ENCODE measurements at places on chromosomes 1 and 21.

- ATAC-seq: no peak
Observed at GRCh38 chr1:192993426-192994085, 65.6 kb downstream of the UCHL5 start.

GRCh38 chr1:247288341-247288740, 32.5 kb downstream of the VN1R5 start:
- ATAC-seq: no peak

DNA sequence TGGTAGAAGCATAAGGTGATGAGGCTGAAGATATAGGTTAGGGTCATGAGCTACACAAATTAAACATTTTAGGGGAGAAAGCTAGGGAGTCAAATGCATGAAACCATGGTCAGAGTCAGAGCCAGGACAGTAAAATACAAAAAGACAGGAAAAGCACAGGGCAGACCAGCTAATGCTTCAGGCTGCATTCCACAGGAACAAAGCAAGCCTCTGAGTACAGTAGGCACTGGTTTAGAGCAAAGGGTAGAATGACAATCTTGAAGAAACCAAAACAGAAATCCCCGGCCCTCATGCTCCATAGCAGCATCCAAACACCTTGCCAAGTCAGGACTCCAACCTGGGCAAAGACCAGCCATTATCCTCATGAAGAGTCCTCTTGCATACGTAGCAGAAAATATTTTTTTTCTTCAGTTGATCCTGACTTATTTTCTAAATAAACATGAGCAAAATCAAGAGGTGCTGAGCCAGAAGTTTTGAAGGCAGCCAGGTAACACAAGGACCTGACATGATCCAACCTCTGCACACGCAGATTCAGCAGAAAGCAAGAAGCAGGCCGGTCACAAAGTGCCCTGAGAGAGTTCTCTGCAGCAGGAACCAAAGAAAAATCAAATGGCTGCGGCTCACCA, 273.1 kb downstream of the TTLL7 start:
- ATAC-seq: no peak

DNA sequence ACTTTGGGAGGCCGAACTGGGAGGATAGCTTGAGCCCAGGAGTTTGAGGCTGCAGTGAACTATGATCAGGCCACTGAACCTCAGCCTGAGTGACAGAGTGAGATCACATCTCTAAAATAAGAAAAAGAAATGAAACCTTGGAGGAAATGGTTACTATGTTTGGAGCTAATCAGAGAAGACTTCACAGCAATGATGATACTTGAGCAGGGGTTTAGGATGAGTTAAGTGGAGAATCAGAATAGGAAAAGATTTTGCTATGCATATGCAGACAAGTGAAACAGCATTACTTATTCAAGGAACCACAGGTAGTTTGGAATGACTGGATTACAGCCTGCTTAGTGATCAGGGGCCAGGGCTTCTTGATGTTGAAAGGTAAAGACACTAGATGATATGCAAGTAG, 1.3 kb upstream of the CD5L start:
- ATAC-seq: no peak

GRCh38 chr1:57345916-57346315, 77.9 kb downstream of the DAB1 start:
- ATAC-seq: no peak

- ATAC-seq: peak; percentile 4
Observed at GRCh38 chr1:235998812-235999211, 66.1 kb downstream of the NID1 start.

GRCh38 chr1:4616831-4617465, 37.5 kb upstream of the AJAP1 start:
- ATAC-seq: no peak

- ATAC-seq: no peak
Observed at GRCh38 chr1:29960876-29961275, 724.6 kb downstream of the PTPRU start.

GRCh38 chr1:42044346-42044745, 108.9 kb upstream of the GUCA2B start:
- ATAC-seq: no peak

GRCh38 chr21:39439232-39439631, 6.3 kb downstream of the LCA5L start:
- no peak for ATAC-seq

- ATAC-seq: no peak
Observed at GRCh38 chr1:100392756-100393155, 40.5 kb downstream of the CDC14A start.

GRCh38 chr1:209895709-209896108, 42.3 kb upstream of the SYT14 start:
- ATAC-seq: peak; percentile 65

GRCh38 chr1:160779626-160780397, 16.2 kb upstream of the LY9 start:
- ATAC-seq: peak; percentile 83

GRCh38 chr1:153526132-153526543, 9.7 kb downstream of the S100A6 start:
- ATAC-seq: peak; percentile 57

- ATAC-seq: no peak
Observed at GRCh38 chr1:52662645-52663313, 29.8 kb downstream of the SHISAL2A start.

DNA sequence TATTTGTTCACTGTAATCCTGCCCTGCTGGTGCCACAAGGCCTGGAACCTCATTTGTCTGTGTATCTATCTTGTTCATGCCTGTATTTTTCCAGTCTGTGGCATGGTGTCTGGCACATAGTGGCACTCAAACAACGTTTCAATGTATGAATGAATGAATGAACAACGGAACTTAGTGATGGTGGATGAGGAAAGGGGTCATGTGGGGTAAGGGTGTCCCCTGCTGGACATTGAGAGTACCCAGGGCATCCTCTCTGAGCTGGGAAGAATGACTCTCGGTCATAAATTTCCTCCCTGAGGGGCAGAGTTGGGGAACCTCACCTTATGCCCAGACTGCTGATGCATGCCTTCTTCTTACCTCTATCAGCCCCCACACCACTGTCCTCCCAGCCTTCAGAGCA, 18.9 kb upstream of the ZNF683 start:
- ATAC-seq: peak; percentile 92

DNA sequence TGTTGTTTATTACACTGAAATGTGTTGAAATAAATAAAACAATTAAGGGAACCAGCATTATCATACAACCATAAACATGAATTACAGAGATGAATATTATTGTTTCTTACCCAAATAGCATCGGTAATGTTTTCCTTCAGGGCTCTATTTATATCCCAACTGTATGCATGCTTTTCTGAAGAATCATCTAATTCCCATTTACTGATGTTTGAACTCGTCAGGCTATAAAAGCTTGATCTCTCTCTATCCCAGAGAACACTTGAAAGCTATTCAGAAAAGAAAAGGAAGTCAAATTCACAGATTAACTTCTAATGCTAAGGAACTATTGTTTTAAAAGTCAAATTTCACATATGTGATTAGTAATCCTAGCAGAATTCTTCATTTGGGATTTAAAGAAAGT, 12.4 kb downstream of the NUP133 start:
- no peak for ATAC-seq

GRCh38 chr21:15731243-15731613, 1.4 kb downstream of the USP25 start:
- ATAC-seq: no peak

- ATAC-seq: no peak
Observed at GRCh38 chr1:215612391-215612790, 45.3 kb downstream of the KCTD3 start.

DNA sequence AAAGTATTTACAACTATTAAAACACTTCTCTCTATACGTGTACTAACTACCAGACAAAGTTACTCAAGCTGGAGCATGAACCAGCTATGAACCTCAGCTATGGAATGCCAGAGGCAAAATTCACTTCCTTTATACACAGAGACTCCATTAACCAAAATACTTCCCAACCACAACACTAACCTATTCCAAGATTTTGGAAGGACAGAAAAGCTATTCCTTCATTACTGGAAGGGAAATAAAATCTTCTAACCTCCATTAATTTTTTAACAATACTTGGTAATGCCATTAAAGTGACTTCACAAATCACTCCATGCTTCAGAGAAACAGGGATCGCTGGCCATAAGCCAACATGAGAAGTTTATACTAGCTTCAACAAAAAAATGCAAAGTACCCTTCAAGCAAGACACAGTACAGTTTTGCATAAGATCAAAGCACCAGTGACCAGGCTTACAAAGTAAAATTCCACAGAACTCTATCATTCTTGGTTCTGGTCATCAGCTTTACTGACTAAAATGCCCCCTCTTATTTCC, 58.0 kb downstream of the PUM1 start:
- ATAC-seq: peak; percentile 86

DNA sequence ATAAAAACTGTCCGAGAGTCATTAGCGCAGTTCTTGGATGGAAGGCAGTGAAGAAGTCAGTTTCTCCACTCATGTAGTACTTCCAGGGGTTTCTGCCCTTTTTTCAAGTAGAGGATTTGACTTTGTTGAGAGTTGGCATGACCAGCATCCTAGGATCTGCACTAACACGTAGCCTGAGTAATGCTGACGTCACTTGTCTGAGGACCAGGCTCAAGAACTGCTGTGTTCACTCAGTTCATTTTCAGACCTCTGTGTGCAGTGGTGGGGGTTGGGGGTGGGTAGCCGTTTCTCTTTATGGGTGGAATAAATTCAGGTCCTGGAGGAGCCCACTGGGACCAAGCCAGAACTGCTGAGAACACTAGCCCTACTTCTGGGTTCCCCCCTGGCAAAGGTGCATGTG, 53.3 kb downstream of the MRPS6 start:
- no peak for ATAC-seq

DNA sequence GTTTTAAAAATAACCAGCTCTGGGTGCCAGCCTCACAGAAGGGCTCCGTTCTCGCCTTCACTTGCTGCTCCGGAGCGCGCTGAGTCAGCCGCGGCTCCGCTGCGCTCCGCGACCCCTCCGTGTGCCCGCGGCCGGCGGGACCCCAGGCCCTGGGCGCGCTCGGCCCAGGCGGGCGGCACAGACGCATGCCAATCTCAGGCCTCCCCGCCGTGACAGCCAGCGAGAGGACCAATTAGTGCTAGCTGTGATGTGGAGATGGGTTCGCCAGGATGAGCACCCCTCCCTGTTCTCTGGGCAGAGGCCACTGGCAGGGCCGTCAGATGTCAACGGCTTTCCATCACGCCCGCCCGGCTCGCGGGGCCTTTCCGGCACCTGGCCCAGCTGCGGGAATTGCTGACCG, 293.8 kb downstream of the SPATA17 start:
- ATAC-seq: no peak

- ATAC-seq: no peak
Observed at GRCh38 chr1:14778541-14778897, 180.0 kb downstream of the KAZN start.

DNA sequence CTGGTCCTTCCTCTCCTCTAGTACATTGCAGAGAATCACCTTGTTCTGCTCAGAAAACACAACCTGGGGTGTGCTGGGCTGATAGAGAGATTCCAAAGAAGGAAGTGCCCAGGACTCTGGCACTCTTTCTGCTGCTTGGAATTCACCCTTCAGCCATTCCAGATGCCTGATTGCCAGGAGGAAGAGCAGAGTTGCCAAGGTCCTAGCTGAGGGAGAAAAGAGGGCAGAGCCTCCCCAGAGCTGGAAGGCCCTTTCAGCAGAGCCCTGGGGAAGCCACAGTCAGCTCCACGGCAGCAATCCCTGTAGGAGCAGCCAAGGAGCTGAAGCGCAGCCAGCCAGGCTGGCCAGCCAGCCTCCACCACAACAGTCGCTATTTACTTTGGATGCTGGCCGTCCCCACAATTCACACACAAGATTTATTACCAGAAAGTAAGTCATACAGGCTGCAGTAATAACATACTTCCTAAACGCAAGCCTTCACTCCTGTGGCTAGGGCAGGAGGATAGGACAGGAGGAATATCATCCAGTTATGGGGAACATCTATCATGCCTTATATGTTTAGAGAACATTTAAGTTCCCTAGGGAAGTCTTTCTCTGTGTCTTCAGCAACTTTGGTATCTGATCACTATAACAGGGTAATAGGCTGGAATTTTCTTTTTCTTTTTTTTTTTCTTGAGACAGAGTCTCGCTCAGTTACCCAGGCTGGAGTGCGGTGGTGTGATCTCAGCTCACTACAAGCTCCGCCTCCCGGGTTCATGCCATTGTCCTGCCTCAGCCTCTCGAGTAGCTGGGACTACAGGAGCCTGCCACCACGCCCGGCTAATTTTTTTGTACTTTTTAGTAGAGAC, 36.6 kb upstream of the SLC44A3 start:
- ATAC-seq: peak; percentile 95

GRCh38 chr1:66413136-66413837, 120.7 kb upstream of the SGIP1 start:
- no peak for ATAC-seq

DNA sequence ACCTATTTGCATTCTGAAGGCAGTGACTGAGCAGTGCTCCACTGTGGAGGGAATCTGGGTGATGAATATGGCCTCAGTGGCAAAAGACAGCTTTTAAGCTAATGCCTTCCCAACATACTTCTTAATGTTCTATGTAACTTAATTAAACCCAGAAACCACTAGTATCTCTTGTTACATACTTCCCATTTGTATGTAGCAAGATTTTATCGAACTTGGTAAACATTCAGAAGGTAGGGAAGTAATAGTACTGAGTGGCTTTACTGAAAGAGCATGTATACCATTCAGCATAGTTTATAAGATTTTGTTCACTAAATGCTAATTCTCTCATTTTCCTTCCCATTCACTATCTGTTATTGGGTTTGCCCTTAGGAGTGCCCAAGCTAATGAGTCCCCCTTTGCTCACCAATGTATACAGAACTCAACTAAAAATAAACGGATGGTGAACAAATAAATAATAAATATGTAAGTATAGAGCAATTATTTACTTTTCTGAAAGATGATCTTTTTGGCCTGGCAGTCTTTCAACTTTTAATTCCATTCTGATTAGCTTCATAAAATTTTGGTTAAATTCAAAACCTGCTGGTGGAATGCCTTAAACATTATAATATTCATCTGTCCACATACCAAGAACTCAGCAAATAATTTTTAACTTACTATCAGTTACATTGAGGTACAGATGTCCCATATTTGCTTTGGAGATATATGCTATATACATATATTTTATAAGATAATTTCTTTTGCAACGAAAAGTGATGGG, 204.4 kb downstream of the APP start:
- peak; percentile 10 for ATAC-seq

- ATAC-seq: no peak
Observed at GRCh38 chr1:230283678-230284077, 142.5 kb downstream of the PGBD5 start.

DNA sequence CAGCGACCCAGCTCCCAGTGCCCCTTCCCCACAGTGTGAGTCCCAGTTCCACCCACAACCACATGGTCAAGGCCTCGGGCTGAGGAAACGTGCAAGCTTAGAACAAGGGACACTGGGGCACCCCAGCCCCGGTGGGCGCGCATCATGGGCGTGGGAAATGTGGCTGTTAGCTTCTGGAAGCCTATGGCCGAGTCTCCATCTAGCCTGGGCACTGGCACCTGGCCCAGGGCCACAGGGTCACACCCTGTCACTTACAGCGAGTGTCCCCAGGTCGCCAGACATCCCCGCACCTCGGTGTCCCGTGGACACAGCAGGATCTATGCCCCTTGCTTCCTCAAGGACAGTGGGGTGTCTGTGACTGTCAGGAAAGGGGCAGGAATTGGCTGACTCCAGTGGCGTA, 37.0 kb upstream of the COL6A1 start:
- no peak for ATAC-seq

Data from SK-N-SH treated with all-trans-retinoic acid at 6 μM for 48 hours (cell line).